Foreskin melanocyte (primary cell): ENCODE measurements at places on chromosomes 7 and 10.

DNA sequence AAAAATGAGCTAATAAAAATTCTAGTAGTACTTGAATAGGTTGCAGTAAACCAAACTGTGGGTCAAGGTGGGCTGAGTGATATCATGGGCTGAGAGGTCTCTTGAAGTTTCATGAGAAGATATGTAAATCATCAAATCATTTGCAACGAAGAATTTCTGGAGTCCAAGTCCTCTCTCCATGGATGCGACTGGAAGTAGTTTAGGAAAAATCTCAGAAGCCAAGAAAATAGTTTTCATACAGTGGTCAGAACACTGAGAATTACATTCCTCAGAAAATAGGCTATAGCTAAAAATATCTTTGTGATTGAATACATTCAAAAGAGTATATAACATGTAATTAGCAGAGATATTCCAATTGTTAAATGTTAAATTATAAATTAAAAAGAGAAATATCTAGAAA is 3.6 kb upstream of the IFIT1 start:
- DNase-seq = no peak

- no peak for DNase-seq
Measured at GRCh38 chr10:1572519-1573333, 164.6 kb downstream of the ADARB2 start.

DNA sequence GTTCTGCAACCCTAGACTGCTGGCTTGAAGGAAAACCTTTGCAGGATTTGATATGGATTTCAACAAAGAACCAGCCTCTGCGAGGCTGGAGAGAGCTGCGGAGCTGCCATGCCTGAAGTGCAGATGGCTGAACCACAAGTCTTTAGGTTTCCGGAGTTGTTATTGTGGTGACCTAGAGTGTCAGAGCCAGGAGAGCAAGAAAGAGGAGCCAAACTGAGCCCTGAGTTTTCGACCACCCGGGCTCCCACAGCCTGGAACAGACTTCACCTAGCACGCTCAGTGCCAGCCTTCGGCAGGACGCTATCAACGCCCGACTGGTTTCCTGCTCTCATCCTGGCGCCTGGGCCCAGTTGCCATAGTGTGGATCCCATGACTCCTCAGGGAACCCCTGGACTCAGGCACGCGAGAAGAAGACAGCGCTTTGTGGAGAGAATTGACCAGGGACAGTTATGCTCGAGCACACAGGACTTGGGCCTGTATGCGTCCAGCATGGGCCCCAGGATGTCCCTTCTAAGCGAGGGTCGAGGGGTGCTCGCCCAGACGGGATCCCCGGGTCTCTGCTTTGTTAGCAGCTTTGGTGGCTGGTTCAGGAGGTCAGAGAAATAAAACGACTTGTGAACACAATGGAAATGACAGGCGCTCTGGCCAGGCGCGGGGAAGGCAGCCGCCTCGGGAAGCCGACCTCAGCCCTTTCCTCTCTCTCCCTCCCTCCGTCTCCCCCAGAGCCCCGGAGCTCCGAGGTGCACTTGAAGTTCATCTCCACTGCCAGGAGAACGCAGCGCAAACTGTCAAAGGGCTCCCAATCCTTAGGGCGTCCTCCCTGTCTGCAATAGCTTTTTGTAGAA is 1.8 kb upstream of the GAD2 start:
- DNase-seq = no peak

DNA sequence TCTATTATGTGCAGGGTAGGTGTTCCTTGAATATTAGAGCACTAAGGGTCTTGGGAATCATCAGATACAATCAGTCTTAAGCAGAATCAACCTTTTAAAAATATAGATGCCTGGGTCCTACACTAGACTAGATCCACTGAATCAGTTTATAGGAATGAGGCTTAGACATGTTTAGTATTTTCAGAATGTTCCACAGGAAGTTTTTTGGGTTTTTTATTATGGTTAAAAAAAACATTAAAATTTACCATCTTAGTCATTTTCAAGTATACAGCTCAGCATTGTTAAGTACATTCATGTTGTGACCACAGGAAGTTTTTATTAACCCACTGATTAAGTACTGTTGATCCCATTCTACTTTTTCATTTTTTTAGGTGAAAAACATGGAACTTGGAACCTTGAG is 135.7 kb downstream of the LCOR start:
- DNase-seq = peak; percentile 14

DNA sequence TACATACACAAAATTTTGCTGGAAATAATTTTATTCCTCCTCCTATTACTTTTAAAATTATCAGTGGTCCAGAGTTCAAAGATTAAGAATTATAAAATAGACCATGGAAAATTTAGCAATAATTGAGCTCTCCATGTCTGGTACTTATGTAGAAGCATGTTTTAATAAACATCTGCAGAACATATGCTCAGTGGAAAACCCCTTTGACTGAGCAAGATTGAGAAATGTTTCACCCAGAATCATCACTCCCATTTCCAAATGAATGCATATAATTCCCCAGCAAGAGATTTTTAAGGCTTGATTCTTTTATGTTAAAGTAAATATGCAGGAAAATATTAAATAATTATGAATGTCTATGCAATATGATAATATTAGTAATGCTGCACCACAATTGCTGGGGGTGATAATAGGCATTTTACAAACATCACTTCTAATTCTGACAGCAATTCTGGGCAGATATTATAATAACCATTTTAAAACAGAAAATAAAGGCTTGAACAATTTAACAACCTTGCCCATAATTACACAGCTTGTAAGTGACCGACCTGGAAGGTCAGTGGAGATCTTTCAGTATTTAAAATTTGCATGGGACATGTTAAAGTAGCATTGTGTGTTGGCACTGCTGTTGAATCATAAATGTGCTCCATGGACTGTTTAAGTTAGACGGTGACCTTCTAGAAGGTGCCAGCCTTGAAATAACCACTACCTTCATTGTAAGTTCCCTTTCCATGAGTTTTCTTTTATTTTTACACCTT is 45.6 kb upstream of the TES start:
- DNase-seq = no peak
